ENCODE measurements at places on chromosomes 16 and 17.

DNA sequence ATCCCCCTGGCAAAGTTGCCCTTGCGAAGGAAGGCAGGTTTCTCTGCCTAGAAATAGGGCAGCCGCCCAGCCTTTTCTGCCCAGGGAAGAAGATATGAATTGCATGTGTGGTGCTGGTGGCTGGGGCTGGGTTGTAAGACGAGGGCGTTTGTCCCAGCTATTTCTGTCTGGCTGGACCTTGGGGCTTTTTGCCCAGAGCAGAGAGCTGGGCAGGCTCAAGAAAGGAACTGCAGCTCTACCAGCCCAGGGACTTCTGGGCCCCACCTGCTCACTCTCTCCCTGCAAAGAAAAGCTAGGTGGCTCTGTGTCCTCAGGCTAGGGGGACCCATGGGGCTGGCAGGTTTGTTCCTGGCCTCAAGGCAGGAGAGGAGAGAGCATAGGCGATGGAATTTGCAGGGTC, 586 bp downstream of the CACNG1 start:
- no peak for DNase-seq

GRCh38 chr16:49491106-49491670, 117.6 kb downstream of the C16orf78 start:
- no peak for DNase-seq

DNA sequence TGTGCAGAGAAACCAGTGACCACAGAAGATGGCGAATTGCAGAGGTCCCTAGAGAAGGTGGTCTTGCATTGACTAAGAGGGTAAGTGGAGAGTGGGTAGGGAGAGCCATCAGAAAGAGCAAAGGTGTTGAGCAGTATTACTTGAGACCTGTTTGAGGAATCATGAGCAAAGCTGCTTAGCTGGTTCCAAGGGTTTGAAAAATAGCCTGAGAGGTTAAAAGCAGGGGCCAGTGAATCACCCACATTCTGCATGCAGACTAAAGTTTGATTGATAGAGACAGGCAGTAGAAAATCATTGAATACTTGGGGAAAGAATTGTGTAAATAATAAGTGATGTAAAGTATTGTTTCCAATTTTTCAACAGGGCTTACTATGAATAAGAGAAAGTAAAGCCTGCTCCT, 34.0 kb upstream of the KCNJ16 start:
- DNase-seq, result no peak

GRCh38 chr17:64491034-64491860, 5.6 kb downstream of the POLG2 start:
- no peak for DNase-seq

DNA sequence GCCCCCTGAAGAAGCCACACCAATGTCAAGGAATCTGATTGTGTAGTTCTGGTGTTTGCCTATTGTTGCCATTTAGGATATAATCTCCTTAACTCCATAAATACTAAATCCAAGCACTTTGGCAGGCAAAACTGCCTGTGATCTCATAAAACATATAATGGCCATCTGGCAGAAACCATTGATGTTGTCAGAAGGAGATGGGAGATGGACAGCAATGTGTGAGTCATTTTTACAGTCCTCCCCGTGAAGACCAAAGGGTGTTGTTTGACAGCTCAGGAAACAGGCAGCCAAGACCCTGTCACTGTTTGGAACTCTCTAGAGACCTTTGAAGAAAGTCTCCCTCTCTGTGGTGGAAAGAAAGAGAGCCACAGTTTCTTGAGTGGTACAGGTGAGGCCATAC, 454.1 kb downstream of the HS3ST3B1 start:
- no peak for DNase-seq

- DNase-seq, result no peak
Measured at GRCh38 chr17:80751946-80752581, 207.4 kb downstream of the RPTOR start.

DNA sequence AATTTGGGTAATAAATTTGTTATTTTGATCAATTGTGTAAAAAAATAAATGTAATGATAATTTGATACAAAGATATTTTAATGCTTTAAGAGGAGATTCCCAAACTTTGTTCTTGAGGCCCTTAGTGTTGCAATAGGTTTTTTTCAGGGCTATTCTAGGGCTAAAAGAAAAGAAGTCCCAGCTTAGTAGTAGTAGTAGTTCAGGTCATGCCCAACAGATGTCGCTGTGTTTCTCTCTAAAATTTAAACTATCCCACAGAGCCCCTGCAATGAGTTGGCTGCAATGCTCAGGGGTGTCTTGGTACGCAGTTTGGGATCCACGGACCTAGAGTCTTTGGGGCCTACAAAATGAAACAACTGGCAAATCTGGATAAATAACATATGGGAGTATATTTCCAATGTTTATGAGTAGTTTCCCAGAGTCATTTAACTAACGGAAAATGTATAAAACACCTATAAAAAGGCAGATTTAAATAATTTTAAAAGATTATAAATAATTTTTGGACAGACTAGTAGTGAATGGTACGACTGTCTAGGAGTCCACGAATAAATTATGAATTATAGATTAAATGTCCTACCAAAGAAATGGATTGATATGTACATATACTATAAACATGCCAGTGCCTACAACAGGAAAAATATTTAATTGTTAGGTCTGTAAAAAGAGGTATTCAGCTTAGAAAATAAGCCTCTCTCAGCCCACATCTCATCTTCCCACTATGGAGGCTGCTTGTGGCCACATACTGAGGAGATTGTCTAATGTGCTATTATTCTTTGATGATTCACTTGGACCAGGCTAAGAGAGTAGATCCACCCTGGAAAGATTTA, 228.5 kb upstream of the PMFBP1 start:
- DNase-seq, result peak; percentile 69
